ENCODE measurements at places on chromosomes 6 and 20. TPM values are rescaled to one million over a fixed set of nuclear protein-coding genes. Genes with fewer than 3 reads are reported as not detected.

- peaks cover 5% of the 10 kb centered on the region for H3K4me1 ChIP-seq
- H3K36me3 ChIP-seq: no peaks in the 10 kb centered on the region
- no peak overlapping the region for H3K27ac ChIP-seq
- no peaks in the 10 kb centered on the region for H3K27me3 ChIP-seq
- DNase-seq: peak; percentile 52
- no peak overlapping the region for H3K4me3 ChIP-seq
These were observed 126.9 kb downstream of the KCNQ5 start for GRCh38 chr6:72748759-72749158.

DNA sequence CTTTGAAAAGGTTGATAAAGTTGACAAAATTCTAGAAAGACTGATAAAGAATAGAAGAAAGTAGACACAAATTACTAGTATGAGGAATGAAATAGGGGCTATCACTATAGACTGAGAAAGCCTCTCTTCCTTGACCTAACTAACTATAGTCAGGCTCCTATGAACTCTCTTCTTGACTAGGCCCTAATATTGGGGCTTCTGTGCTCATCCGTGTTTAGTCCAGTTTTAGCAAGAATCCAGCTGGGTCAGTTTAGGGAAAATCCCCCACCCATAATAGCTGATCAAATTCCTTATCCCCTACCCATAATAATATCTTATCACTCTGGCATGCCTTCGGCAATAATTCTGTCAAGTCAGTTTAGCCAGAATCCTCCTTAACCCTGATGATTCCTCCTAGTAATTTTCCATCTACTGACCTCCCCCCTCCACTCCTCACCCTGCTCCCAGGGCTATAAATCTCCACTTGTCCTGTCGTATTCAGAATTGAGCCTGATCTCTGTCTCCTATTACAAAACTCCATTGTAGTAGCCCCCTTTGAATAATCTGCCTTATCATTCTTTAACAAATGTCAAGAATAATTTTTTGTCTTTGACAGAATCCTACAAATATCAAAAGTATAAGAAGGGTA lies 138.1 kb downstream of the TFAP2A start:
- H3K36me3 ChIP-seq: no peaks in the 10 kb centered on the region
- H3K4me1 ChIP-seq: no peaks in the 10 kb centered on the region
- no peak overlapping the region for H3K27ac ChIP-seq

DNA sequence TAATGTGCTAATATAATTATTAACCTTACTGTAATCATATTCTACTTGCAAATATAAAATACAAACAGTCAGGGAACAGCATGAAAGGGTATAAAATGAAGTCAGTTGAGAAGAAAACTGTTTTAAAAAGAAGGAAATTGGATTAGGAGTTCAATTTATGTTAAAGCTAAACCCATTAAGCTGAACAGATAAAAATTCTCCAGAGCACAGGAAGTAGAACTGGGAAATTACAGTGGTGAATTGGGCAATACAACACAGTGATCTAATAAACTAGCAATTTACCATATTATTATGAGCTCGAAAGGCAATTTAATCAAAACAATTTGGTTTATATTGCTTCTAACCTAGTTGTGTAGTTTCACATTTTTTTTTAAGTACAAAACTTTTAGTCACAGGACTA lies 407.4 kb upstream of the RGS17 start:
- H3K4me3 ChIP-seq: no peak overlapping the region
- H3K36me3 ChIP-seq: no peaks in the 10 kb centered on the region
- H3K27ac ChIP-seq: no peak overlapping the region
- H3K27me3 ChIP-seq: no peaks in the 10 kb centered on the region
- no peaks in the 10 kb centered on the region for H3K4me1 ChIP-seq
- DNase-seq: no peak

- H3K36me3 ChIP-seq: peaks cover 4% of the 10 kb centered on the region
- peak overlapping the region; percentile 60 for H3K27ac ChIP-seq
- DNase-seq: peak; percentile 80
- no peaks in the 10 kb centered on the region for H3K27me3 ChIP-seq
- peak overlapping the region; percentile 6 for H3K4me3 ChIP-seq
- peaks cover 25% of the 10 kb centered on the region for H3K4me1 ChIP-seq
These were observed 91.6 kb downstream of the RAMACL start for GRCh38 chr6:166494757-166495486.

- H3K4me1 ChIP-seq: no peaks in the 10 kb centered on the region
- no peaks in the 10 kb centered on the region for H3K36me3 ChIP-seq
- H3K27me3 ChIP-seq: no peaks in the 10 kb centered on the region
- no peak overlapping the region for H3K4me3 ChIP-seq
- no peak for DNase-seq
These were observed 18.4 kb upstream of the MCM9 start for GRCh38 chr6:118953391-118953790.

- no peak overlapping the region for H3K4me3 ChIP-seq
These were observed 444.4 kb downstream of the HDGFL1 start for GRCh38 chr6:23013776-23014175.

Gene C4B
- total RNA-seq: 3.1 TPM

DNA sequence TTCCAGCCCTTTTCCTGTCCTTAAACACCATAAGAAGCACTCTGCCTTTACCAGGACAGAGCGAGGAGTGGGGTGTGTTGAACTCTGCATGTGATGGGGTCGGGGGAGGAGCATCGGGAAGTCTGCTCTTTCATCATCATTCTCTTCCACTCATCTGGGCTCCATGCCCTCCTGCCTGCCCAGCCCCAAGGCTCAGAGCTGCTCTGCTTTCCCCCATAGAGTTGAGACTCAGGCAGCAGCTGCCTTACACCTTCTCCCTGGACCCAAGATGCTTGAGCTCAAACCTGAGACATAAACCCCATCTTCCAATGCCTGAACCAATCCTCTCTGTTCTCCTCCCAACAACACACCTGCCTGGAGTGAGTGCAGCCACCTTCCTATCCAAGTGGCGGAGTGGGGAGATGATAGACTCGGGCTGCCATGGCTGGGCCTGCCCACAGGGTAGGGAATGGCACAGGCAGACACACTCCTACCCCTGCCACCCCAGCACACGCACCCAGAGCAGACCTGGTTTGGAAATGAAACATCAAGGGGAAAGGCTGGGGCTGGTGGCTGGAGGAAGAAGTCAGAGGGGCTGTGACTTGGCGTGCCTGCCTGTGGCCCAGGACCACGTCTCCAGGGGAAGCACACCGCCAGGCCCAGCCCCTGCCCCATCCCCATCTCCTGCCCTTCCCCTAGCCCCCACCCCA lies 28.4 kb downstream of the TFEB start:
- no peaks in the 10 kb centered on the region for H3K27me3 ChIP-seq
- H3K4me3 ChIP-seq: peak overlapping the region; percentile 53
- peaks cover 36% of the 10 kb centered on the region for H3K4me1 ChIP-seq
- H3K36me3 ChIP-seq: no peaks in the 10 kb centered on the region

Gene BMP7
- total RNA-seq: not detected

DNA sequence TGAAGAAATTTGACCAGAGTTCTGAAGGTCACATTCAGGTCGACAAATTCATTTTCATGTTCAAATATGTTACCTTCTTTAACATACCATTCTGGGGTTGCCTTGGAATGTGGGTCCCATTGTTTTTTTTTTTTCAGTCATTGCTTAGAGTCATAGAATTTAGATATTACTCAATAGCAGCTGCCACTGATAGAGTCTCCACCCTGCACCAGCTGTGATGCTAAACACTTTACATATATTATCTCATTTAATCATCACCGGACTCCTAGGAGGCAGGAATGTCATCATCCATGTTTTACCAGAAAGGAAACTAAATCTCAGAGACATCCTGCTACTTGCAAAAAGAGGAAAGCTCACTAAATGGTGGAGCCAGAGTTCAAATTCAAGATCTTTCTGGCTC lies 204.7 kb downstream of the ESR1 start:
- no peak overlapping the region for H3K4me3 ChIP-seq
- peaks cover 4% of the 10 kb centered on the region for H3K36me3 ChIP-seq
- no peak for DNase-seq
- no peaks in the 10 kb centered on the region for H3K4me1 ChIP-seq
- H3K27ac ChIP-seq: no peak overlapping the region

Gene OXT
- not detected for total RNA-seq

- H3K4me3 ChIP-seq: no peak overlapping the region
- H3K27me3 ChIP-seq: no peaks in the 10 kb centered on the region
- DNase-seq: no peak
- H3K27ac ChIP-seq: no peak overlapping the region
These were observed 79.5 kb downstream of the PAK5 start for GRCh38 chr20:9759392-9759791.

DNA sequence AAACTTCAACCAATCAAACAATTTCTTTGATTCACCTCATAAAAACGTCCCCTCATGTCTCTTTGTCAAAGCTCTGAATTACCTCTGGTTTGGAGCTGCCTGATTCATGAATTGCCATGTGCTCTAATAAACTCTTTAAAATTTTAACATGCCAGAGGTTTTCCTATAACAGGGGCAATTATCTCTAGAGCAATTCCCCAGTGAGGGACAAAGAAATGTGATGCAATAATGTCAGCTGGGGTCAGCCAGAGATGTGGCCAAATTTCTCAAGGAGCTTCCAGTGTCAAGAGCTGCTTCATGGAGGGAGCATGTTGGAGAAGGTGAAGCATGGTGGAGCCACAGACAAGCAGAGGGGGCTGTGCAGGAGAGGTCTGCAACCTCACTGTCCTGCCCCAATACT lies 38.7 kb upstream of the RFPL4B start:
- H3K4me1 ChIP-seq: no peaks in the 10 kb centered on the region
- H3K4me3 ChIP-seq: no peak overlapping the region
- no peak overlapping the region for H3K27ac ChIP-seq
- no peak for DNase-seq

Gene DNAAF9
- total RNA-seq: 1.8 TPM

- H3K27me3 ChIP-seq: no peaks in the 10 kb centered on the region
- H3K27ac ChIP-seq: peak within 1 kb of the TSS; percentile 90
- H3K4me1 ChIP-seq: peaks cover 47% of the 10 kb centered on the region
- DNase-seq: peak; percentile 97
These were observed at the start of gene ILRUN for GRCh38 chr6:34696739-34697543. ILRUN (minus strand) TSS chr6:34696767; CDS start chr6:34696603, 164 bp downstream.

GRCh38 chr6:116329156-116329555 lies 41.6 kb upstream of the DSE start:
- no peaks in the 10 kb centered on the region for H3K27me3 ChIP-seq
- no peaks in the 10 kb centered on the region for H3K4me1 ChIP-seq
- H3K4me3 ChIP-seq: no peak overlapping the region
- no peak overlapping the region for H3K27ac ChIP-seq
- no peak for DNase-seq
- no peaks in the 10 kb centered on the region for H3K36me3 ChIP-seq

GRCh38 chr20:50369225-50370035 lies 140.8 kb upstream of the PTPN1 start:
- no peaks in the 10 kb centered on the region for H3K36me3 ChIP-seq
- peaks cover 11% of the 10 kb centered on the region for H3K4me1 ChIP-seq
- no peak for DNase-seq
- H3K27ac ChIP-seq: no peak overlapping the region

Gene IL17A
- 33.7 TPM for total RNA-seq

GRCh38 chr6:1580109-1580508 lies 29.6 kb upstream of the FOXC1 start:
- H3K4me1 ChIP-seq: no peaks in the 10 kb centered on the region
- peaks cover 13% of the 10 kb centered on the region for H3K27me3 ChIP-seq
- no peak overlapping the region for H3K4me3 ChIP-seq
- H3K27ac ChIP-seq: no peak overlapping the region

Gene ARHGAP40
- total RNA-seq: not detected

DNA sequence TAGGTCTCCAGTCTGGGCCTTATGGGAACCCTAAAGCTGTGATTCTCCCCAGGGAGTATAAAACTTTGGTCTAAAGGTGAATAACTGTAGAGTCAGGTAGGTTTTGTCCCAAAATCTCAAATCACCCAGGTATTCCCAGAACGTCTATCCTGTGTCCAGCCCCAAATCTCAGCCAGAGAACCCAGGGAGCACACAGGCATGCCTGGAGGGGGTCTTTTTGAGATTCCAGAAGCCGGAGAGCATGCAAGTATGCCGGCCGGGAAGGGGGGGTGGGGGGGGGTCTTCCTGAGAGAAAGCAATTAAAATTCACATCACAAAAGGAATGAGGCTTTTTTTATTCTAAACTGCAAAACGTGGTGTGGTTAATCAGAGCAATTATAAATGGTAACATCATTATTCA lies 210.0 kb downstream of the PTPRT start:
- no peaks in the 10 kb centered on the region for H3K27me3 ChIP-seq
- no peak overlapping the region for H3K4me3 ChIP-seq
- H3K36me3 ChIP-seq: no peaks in the 10 kb centered on the region
- H3K27ac ChIP-seq: no peak overlapping the region
- no peak for DNase-seq
- H3K4me1 ChIP-seq: no peaks in the 10 kb centered on the region

GRCh38 chr6:1200409-1201101 lies 111.3 kb upstream of the FOXQ1 start:
- DNase-seq: no peak
- no peak overlapping the region for H3K4me3 ChIP-seq
- no peak overlapping the region for H3K27ac ChIP-seq
- peaks cover 8% of the 10 kb centered on the region for H3K4me1 ChIP-seq

Gene RIMS1
- total RNA-seq: not detected

Gene DEFB124
- not detected for total RNA-seq

DNA sequence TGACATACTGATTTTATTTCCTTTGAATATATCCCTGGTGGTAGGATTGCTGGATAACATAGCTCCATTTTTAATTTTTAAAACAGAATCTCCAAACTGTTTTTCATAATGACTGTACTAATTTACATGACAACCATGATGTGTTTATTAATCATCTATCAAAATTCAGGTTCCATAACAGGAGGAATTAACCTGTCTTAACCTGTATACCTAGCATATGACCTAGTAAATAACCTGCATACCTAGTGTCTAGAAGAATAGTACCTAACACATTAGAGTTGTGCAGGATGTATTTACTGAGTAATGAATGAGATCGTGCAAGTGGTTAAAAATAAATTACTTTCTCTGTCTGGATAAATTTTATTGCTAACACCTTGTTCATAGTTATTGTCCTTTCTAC lies 45.8 kb upstream of the ARHGAP18 start:
- no peaks in the 10 kb centered on the region for H3K27me3 ChIP-seq
- no peak overlapping the region for H3K4me3 ChIP-seq
- H3K27ac ChIP-seq: no peak overlapping the region
- no peaks in the 10 kb centered on the region for H3K36me3 ChIP-seq
- H3K4me1 ChIP-seq: peaks cover 12% of the 10 kb centered on the region

DNA sequence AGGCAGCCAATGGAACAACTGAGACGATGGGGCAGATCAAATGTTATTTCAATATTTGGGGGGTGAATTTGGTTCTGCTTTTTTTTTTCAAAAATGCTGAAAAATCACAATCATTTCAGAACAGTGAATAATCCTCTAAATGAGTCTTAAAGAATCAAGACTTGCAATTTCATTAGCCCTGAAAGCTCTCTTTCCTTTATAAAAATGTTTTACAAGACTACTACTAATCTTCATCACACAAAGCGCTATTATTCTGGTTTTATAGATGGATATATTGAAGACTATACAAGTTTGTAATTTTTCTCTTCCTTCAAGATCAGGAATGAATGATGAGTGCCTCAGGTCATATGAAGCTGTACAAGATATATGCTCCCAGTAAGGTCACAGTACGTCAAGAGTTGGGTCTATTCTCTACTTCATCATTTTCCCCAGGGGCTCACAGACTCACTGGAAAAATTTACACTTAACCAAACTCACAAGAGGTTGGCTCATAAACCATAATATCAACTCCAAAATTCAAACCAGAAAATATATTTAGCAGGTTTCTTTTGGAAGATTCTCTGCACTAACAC lies 19.5 kb downstream of the RNF24 start:
- H3K27ac ChIP-seq: peak overlapping the region; percentile 84
- peak overlapping the region; percentile 42 for H3K4me3 ChIP-seq
- H3K27me3 ChIP-seq: no peaks in the 10 kb centered on the region
- no peaks in the 10 kb centered on the region for H3K36me3 ChIP-seq
- DNase-seq: no peak

Gene TP53INP2
- 2.5 TPM for total RNA-seq
